ENCODE measurements at places on chromosomes 3 and 15.

GRCh38 chr15:23687143-23687470 is at the start of gene NDN:
Gene NDN (minus strand): TSS chr15:23687305. CDS start chr15:23687217, 88 bp downstream.
- DNase-seq, result no peak

DNA sequence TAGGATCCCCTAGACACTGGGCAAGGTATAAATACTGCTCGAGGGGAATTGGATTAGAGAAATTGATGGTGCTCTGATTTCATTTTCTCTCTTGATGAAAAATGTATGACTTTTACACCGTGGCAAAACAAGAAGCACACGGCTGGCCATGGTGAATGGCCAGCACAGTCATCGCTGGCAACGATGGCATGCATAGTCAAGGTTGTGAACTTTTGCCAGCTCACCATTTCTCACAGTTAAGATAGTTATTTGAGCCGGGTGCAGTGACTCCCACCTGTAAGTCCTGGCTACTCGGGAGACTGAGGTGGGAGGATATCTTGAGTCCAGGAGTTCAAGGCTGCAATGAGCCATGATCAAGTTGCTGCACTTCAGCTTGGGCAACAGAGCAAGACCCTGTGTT is 95.4 kb downstream of the HMG20A start:
- DNase-seq, result peak; percentile 77

DNA sequence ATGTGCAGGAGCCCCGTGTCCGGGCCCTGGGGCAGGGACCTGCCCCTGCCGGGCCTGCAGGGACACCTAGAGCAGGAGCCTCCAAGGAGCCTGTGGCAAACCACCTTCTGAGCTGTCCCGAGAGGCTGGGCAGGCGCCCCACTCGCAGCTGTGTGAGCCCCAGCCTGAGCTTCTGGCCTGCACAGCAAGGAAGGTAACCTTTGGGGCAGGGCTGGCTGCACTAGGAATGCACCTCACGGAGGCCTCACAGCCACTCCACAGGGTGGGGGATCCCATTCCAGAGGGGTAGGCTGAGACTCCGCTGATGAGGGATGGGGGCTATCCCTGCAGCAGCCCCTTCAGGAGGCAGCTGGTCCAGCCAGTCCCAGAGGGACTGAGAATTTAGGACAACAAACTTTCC is 68.1 kb downstream of the DNAJB8 start:
- no peak for DNase-seq

GRCh38 chr15:88621789-88622604 is 857 bp downstream of the AEN start:
- DNase-seq, result peak; percentile 62

- no peak for DNase-seq
Measured at GRCh38 chr3:127790882-127791183, 31.5 kb downstream of the MGLL start.

GRCh38 chr3:71521021-71521352 is 62.5 kb downstream of the FOXP1 start:
- no peak for DNase-seq

DNA sequence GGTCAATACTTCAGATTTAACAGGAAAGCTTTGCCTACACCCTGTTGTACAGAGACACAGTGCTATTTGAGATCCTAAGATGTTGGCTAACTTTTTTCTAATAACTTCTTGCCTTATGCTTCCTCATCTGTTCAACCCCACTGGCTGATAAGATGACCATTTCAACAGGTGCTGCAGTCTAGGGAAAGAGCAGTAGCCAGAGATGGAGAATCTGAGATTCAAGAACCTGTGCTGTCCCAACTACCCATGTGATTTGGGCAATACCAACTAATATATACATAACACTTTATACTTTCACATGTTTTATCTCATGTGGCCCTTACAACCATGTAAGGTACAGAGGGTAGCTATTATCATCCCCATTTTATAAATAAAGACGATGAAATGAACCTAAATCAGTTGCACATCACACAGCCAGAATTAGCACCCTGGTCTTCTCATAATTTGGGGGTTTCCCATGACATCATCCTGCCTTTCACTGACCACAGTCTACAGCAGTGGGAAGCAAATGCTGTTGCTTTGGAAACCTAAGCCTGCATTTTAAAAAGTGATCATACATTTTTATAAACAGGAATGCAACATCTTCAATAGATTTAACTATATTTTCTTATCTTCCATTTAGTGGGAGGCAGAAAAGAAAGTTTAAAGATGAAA is 9.7 kb downstream of the TTC23 start:
- DNase-seq, result no peak

DNA sequence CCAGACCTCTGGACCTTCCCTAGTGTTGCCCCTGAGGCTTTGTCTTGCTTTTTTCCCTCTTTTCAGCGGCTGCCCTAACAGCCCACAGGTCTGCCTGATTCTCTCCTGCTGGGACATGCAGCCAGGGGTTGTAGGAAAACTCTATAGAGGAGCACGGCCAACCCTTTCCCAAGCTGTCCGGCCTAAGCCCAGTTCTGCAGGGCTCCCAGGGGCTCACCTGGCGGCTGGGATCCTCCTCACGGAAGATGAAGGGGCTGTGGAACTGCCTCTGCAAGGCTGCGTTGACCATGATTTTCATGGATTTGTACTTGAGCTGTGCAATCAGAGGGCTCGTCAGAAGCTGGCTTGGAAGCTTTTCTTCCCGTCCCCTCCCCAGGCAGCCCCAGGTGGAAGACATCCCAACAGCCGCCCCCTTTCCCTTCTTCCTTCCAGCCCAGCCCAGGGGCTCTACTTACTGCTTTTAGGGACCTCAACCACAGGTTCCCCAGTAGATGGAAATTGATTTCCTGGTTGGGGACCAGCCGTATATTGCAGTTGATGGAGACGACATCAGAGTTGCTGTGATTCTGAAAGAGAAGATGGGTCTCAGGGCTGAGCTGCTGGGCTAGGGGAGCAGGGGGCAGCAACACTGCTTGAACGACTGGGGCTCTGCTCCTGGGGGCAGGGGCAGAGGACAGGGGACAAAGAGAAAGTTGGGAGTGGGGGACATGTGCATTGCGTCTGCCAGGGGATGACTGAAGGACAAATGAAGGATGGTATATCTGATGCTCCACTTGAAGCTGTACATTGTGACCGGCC is 29.8 kb downstream of the FEM1B start:
- no peak for DNase-seq

DNA sequence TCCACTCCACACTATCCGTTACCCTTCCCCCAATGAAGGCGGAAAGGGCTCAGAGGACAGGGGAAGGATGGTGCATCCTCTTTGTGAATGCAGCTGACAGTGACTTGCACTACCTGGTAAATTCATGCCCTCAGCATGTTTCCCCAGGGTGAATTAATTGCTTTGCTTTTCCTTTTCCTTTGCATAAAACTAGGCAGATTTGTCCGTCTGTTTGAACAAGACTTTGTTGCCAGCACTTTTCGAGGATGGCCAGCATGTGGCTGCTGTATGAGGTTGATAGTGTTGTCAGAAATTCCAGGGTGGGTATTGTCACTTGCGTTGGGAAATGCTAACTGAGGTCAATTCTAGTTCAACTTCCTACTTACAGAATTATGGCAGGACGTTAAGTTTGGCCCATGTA is 79.0 kb upstream of the RARB start:
- no peak for DNase-seq
